Ovary (tissue), 10 donors: ENCODE measurements at places on chromosomes 1 and 21. TPM values are rescaled to one million over a fixed set of nuclear protein-coding genes. Genes with fewer than 3 reads are reported as not detected.

DNA sequence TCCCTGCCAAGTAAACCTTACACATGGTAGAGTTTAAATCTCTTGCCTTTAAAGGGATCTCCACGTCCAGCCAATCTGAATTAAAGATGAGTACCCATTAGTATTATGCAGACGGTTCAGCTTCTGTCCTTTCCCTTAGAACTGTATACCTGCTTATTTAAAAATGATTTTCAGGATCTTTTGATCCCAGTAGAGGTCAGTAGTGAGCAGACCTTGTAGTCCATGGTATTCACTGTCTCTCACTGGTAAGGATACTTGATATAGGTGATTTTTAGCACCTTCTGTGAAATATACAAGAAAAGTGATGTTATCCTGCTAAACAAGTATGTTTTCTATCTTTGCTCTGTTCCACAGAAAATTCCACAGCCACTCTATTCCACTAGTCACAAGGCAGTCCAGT lies 1211.6 kb upstream of the ADGRL4 start:
- H3K36me3 ChIP-seq, result no peaks in the 10 kb centered on the region
- H3K4me1 ChIP-seq, result no peaks in the 10 kb centered on the region

DNA sequence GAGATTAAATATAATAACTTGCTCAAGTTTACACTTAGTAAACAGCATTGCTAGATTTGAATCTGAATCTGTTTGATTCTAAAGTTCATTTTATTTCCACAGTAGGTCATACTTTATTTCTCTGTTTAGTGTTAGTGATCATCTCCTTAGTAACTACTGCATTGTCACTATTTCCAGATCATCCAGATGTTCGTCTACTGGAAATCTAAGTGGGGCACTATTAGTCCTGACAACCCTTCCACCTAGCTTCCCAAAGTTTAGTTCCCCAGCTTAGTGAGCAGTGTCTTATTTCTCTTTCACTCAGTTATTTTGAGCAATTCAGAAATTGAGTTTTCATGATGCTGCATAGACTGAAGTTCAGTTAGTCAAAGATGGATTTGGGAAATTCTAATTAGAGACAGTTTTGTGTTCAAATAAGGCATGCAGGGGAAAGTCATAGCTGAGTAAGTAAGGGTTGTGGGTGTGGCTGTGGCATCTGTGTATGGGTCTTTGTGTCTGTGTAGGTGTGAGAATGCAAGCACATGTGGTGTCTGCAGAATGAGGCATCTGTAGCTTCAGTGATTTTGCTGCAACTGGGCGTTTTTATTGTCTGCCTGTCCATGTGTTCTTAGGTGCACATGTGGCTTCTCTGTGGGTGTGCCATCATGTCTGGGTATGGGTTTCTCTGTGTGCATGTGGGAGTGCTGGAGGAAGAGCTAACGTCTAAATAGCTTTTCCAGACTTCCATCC lies 107.3 kb downstream of the NTMT2 start:
- no peak overlapping the region for H3K27ac ChIP-seq
- no peak overlapping the region for H3K4me3 ChIP-seq
- no peak for DNase-seq
- H3K27me3 ChIP-seq, result no peaks in the 10 kb centered on the region
- no peaks in the 10 kb centered on the region for H3K4me1 ChIP-seq

GRCh38 chr1:114173680-114174079 lies 20.0 kb upstream of the SYT6 start:
- no peaks in the 10 kb centered on the region for H3K36me3 ChIP-seq
- H3K4me3 ChIP-seq, result no peak overlapping the region
- no peak for DNase-seq
- H3K27ac ChIP-seq, result no peak overlapping the region
- H3K27me3 ChIP-seq, result no peaks in the 10 kb centered on the region

- H3K27me3 ChIP-seq, result no peaks in the 10 kb centered on the region
- H3K4me3 ChIP-seq, result no peak overlapping the region
- no peaks in the 10 kb centered on the region for H3K36me3 ChIP-seq
- no peak for DNase-seq
- H3K27ac ChIP-seq, result no peak overlapping the region
- H3K4me1 ChIP-seq, result no peaks in the 10 kb centered on the region
Measured at GRCh38 chr1:103162360-103162759, 54.0 kb upstream of the COL11A1 start.

GRCh38 chr1:179591592-179592580 lies at the start of gene TDRD5:
TDRD5 (plus strand) TSS chr1:179591832; CDS start chr1:179592616, 784 bp downstream.
- no peaks in the 10 kb centered on the region for H3K4me1 ChIP-seq
- H3K27ac ChIP-seq, result no peak within 1 kb of the TSS
- no peak for DNase-seq
- no peaks in the 10 kb centered on the region for H3K27me3 ChIP-seq
- H3K4me3 ChIP-seq, result no peak within 1 kb of the TSS

- DNase-seq, result no peak
- H3K36me3 ChIP-seq, result no peaks in the 10 kb centered on the region
- H3K27me3 ChIP-seq, result no peaks in the 10 kb centered on the region
- no peak overlapping the region for H3K27ac ChIP-seq
Measured at GRCh38 chr1:89812992-89813391, 7.8 kb upstream of the LRRC8D start.

GRCh38 chr1:37476087-37476452 lies 1.7 kb downstream of the ZC3H12A start:
- peak overlapping the region; percentile 92 for H3K27ac ChIP-seq
- H3K4me1 ChIP-seq, result peaks cover 43% of the 10 kb centered on the region
- peak overlapping the region; percentile 47 for H3K4me3 ChIP-seq

DNA sequence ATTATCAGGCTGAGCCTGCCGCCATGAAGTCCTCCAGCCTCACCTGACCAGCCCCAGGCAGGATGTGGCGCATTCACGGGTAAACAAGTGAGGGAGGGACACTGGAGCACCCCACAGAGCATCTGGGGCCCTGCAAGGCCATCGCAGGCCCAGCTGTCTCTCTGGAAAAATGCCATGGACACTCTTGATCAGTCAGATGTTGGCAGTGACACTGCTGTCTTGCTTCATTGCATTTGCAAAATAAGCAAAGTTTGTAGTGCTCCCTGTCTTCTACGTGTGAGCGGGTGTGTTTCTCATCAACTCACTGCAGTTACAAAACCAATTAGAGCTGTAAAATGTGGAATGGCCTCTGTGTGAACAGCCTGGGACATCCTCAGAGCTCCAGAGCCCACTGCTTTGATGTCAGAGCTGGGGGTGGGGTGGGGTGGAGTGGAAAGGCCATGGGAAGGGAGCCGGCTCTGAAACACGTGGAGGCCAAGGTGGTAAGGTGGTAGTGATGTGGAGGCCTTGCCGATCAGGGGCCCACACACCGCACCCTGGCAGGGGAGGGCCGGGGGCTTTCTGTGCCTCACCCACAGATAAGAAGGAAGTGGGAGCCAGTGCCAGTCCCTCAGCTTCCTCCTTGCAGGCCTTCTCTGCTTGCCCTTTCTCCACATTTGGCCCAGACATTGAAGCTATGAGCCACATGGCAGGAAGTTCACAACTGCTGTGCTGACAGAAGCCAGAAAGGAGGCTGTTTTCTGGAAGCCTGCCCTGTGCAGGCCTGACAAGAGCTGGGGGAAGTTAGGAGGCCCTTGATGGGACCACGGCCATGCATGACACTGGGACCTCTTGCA lies 254.9 kb downstream of the RHOU start:
- H3K27ac ChIP-seq, result no peak overlapping the region
- peaks cover 17% of the 10 kb centered on the region for H3K4me1 ChIP-seq
- DNase-seq, result peak; percentile 59
- H3K36me3 ChIP-seq, result no peaks in the 10 kb centered on the region

DNA sequence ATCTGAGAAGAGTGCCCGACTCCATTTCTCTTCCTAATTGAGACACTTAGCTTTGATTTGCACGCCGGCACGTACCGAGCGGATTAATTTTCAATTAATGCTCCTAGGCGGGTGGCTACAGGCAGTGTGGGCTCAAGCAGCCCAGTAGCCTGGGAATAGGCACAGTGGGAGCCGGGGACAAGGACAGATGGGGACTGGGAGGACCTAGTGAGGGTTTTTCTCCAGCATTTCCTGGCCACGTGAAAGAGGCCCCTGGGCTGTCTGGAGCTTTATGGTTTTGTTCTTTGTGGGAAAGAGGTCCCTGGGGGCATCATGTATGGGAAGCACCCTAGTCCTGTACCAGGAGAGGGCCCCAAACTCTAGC lies 78.6 kb upstream of the CSF3R start:
- no peaks in the 10 kb centered on the region for H3K27me3 ChIP-seq
- H3K36me3 ChIP-seq, result no peaks in the 10 kb centered on the region
- no peak for DNase-seq
- no peaks in the 10 kb centered on the region for H3K4me1 ChIP-seq
- H3K4me3 ChIP-seq, result no peak overlapping the region
- H3K27ac ChIP-seq, result no peak overlapping the region

DNA sequence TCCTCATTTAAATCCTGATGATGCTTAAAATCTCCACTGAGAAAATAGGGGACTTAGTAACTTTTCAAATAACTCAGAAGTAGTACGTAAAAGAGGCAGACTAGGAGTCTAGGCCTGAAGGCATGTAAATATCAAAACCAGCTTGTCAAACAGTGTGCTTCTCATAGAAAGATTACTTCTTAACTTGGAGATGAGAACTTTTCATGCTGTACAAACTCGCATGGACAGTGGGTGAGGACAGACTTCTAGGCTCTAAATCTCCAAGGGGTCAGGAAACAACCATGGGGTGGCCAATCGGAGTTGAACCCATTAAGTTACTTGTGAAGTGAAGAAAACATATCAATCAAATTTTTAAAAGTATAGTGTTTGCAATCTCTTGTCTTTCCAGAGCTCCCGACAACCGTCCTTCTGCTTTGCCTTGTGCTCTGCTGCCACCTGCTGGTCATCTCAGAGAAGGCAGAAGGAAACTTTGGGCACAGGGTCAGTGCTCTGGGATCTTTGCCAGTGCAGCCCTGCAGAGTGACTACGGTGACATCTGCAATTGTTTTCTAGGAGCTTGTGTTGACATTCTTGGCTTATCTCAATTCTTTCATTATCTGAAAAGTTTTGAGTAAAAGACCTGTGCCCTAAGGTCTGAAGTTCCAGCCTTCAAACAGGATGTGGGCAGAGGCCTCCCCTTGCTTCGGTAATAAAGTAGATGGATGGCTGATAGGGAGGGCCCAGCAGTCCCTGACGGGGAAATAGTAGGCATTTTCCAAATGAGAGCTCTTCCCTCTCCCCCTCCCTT lies 105.1 kb upstream of the PDE4B start:
- peak; percentile 88 for DNase-seq
- no peaks in the 10 kb centered on the region for H3K4me1 ChIP-seq
- no peak overlapping the region for H3K4me3 ChIP-seq
- H3K36me3 ChIP-seq, result no peaks in the 10 kb centered on the region

GRCh38 chr1:202625416-202626360 lies 84.6 kb downstream of the SYT2 start:
- H3K4me1 ChIP-seq, result peaks cover 9% of the 10 kb centered on the region
- no peaks in the 10 kb centered on the region for H3K36me3 ChIP-seq
- DNase-seq, result peak; percentile 80
- no peak overlapping the region for H3K27ac ChIP-seq
- H3K27me3 ChIP-seq, result no peaks in the 10 kb centered on the region

GRCh38 chr1:53121319-53122172 lies 20.9 kb downstream of the SLC1A7 start:
- peak; percentile 87 for DNase-seq
- H3K36me3 ChIP-seq, result no peaks in the 10 kb centered on the region
- peak overlapping the region; percentile 18 for H3K27ac ChIP-seq
- peaks cover 35% of the 10 kb centered on the region for H3K4me1 ChIP-seq

DNA sequence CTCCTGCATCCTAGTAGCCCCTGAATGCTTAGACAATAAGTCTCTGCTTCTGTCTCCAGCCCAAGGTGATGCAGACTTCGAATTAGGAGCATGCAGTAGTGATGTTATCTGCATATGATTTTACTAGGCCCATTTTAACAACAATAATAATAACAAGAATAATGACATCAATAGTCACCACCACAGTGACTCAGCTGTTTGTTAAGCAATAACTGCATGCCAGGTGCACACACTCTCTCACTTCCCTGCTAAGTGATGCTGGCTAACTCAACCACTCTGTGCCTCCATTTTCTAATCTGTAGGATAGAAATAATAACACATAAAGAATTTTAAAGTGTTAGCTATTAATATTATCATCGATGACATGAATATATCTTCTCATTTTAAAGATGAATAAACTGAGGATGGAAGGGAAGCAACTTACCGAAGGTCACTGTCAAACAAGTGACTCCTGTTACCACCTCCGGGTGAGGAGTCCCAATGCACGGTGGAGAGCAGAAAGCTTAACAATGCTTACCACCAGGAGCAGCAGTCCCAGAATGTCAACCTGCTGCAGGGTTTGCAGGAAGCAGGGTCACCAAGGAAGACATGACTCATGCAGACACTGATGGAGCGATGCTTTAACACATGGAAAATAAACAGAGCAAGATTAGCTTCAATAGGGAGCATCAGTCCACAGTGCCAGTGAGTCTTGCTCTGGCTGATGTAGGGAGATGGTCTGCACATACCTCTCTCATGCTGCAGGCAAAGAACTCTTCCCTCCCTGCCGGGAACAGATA lies 290.2 kb downstream of the SPATA17 start:
- H3K27me3 ChIP-seq, result no peaks in the 10 kb centered on the region
- no peak for DNase-seq
- H3K4me1 ChIP-seq, result no peaks in the 10 kb centered on the region
- H3K4me3 ChIP-seq, result no peak overlapping the region
- H3K36me3 ChIP-seq, result no peaks in the 10 kb centered on the region
- no peak overlapping the region for H3K27ac ChIP-seq

GRCh38 chr1:46406881-46407608 lies 12.9 kb downstream of the FAAH start:
- peaks cover under 1% of the 10 kb centered on the region for H3K4me1 ChIP-seq
- no peak for DNase-seq
- no peaks in the 10 kb centered on the region for H3K36me3 ChIP-seq
- no peak overlapping the region for H3K27ac ChIP-seq
- no peaks in the 10 kb centered on the region for H3K27me3 ChIP-seq

DNA sequence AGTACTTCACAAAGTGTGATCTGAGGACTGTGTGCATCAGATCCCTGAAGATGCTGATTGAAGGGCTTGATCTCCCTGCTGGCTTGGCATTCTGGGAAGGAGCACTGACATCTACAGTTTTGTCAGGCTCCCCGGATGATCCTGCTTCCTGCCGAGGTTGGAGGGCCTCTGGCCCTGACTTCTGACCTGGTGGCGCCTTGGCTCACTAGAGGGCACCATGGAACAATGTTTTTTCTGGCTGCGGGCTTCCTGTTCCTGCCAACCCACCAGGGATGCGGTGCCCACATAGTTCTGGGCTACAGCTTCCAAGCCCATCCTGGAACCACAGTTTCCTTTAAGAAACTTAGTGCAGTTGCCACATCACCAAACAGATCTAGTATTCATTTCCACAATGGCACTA lies 38.8 kb upstream of the RASAL2 start:
- H3K27me3 ChIP-seq, result no peaks in the 10 kb centered on the region
- H3K4me1 ChIP-seq, result peaks cover 7% of the 10 kb centered on the region
- H3K27ac ChIP-seq, result no peak overlapping the region
- no peak for DNase-seq
- H3K4me3 ChIP-seq, result no peak overlapping the region
- H3K36me3 ChIP-seq, result no peaks in the 10 kb centered on the region

FCRL1 gene
- 0.08 TPM for polyA plus RNA-seq

MCOLN3 gene
- polyA plus RNA-seq, result 0.71 TPM

IFNGR2 gene
- polyA plus RNA-seq, result 43.7 TPM

KCNJ9 gene
- 0.01 TPM for polyA plus RNA-seq
